ENCODE measurements at places on chromosomes 4 and X.

DNA sequence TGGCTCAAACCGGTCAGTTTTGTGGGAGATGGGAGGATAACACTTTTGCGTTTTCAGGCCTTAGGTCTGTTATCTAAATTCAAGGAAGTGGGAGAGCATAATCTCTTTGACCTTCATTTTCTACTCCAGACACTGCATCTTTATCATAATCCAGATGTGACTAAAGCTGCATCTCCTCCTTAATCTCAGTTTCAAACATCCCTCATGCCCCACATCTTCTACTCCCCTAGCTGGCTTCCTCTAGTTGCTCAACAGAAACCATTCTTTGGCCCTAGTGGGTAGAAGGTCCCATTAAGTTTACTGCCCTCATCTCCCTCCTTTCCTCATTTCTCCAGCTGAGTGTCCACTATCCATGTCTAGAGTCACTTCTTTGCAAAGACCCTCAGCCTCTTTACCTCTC lies 18.8 kb upstream of the RASL11B start:
- no peak for DNase-seq

DNA sequence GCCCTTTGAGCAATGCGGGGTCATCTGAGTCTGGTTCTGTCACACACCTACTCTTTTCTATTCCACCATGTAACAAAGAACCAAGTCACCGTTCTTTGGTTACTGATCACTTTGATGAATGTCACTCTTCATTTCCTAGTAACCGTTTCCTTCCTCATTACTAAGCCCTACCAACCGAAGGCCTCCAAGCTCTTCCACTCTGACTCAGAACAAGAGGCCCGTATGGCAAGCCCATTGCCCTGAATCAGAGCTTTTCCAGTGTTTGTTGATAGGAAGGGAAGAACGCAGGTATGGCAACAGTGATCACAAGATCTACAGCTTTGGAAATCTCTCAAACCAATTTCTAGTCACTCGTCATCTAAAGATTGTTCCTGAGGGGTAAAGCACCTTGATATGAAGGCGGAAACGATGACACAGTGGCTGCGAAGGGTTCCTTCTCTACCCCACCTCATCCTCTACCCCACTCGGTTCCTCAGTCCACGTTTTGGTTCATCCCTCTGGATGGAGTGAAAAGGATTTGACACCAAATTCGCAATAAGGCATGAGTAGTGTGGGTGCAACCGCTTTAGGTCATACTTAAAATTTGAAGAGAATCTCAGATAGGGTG lies 28.0 kb upstream of the CD40LG start:
- no peak for DNase-seq

GRCh38 chrX:45472968-45473367 lies 272.3 kb upstream of the DIPK2B start:
- DNase-seq = peak; percentile 66

DNA sequence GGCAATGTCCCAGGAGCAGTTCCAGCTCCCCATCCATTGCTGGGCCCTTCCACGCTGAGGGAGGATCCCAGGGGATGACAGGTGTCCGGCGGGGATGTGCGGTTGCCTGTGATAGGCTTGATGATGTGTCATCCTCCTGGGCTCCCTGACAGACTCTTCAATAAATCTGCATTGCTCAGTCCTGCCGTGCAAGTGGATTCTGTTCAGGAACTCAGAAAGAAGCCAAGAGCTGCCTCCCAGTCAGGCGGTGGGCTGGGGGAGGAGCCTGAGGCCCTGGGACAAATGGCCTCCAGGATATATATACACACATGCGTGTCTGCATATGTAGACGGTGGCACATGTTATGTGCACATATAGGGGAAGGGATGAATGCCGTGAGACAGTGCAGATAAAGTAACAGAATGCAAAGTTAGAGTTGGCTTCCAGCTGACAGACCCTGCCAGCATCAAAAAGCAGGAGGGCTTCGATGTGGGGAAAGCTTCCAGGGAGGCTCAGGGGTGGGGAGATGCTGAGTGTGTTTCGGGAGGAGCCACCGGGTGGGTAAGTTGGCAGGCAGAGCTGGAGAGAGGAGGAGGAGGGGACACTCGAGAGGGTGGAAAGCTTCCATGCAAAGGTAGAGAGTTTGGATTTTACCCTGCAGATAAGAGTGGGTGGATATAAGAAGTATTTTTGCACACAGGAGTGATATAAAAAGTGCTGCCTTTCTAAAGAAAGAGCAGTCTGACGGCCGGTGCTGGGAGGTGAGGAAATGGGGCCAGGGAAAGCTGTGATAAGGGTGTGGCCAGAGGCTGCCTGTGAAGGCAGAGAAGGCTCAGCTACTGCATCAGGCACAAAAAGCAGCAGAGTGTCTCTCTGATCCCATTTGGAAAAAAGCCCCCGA lies 28.5 kb upstream of the CRMP1 start:
- DNase-seq = peak; percentile 19

DNA sequence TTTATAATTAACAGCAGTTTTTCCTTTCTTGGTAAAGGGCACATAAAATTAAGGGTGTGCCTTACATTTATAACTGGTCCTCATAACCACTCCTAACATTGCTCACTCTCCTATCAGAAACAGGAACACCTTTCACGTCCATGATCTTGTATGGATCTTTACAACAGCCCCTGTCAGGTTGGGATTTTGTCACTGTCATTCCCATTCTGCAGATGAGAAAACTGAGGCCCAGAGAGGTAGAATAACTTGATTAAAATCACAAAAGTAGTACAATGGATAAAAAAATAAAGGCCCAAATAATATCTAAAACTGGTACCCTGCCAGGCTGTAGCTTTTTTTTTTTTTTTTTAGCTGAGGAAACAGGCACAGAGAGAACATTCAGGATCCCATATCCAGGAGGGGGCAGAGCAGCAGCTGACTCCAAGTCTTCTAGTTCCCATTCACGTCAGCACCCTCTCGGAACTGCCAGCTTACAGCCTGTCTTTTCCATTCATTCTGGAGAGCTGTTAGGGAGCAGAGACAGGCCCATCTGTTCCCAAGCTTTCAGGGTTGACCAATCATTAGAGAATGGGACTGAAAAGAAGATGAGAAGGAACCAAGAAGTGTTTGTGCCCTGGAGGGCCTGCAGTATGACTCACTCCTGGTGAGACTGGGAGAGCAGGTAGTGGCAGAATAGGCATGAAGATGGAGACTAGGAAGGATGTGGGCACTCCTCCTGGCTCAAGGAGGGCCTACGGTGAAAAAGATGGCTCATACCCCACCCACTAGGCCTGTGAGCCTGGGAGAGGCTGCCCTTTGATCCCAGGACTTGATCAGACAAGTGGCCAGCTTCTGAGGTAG lies 7.3 kb downstream of the SUV39H1 start:
- peak; percentile 57 for DNase-seq

DNA sequence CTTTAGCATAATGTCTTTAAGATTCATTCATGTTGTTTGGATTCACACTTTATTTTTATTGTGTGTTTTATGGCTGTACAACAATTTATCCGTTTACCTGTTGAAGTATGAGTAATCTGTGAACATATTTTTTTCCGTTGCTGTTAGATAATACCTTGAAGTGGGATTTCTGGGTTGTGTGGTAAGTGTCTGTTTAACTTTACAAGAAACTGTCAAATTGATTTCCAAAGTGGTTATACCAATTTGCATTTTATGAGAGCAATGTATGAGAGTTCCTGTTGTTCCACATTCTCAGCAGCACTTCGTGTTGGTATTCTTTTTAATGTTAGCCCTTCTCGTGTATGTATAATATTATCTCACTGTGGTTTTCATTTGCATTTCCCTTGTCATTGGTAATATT lies 53.6 kb downstream of the USP53 start:
- DNase-seq = no peak

DNA sequence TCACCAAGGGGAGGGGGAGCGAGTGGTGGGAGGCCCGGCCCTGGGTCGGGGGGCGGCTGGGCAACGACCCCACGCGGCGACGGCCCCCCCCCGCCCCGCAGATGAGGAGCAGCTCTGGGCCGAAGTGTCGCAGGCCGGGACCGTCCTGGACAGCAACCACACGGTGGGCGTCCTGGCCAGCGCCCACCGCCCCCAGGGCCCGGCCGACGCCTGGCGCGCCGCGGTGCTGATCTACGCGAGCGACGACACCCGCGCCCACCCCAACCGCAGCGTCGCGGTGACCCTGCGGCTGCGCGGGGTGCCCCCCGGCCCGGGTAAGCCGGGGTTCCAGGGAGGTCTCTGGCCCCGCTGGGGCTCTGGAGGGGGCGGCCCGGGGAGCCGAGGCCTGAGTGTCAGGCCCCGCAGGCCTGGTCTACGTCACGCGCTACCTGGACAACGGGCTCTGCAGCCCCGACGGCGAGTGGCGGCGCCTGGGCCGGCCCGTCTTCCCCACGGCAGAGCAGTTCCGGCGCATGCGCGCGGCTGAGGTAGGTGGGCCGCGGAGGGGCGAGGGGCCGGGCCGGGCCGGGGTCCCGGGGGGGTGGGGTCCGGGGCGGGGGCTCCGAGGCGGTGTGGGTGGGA lies 8.7 kb upstream of the FGFRL1 start:
- DNase-seq = peak; percentile 23

DNA sequence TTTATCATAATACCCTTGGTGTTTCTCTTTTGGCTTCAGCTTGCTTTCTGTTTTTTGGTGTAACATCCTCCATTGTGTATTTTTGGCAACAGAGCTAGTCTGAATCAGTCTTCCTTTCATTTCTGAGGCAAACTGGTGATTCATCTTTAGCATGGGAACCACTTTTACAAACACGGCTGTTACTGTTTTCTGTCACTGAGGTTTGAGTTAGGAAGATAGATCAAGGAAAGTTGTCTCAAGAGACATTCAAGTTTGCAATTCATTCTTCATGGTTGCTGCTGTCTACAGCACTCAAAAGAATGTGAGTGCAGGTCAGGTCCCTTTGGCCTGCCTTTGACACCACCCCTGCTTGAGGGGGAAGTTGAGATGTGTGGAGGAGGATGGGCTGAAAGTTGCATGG lies 36.3 kb downstream of the IL21 start:
- peak; percentile 92 for DNase-seq

- no peak for DNase-seq
These were observed 36.0 kb downstream of the MAML3 start for GRCh38 chr4:140117947-140118346.

DNA sequence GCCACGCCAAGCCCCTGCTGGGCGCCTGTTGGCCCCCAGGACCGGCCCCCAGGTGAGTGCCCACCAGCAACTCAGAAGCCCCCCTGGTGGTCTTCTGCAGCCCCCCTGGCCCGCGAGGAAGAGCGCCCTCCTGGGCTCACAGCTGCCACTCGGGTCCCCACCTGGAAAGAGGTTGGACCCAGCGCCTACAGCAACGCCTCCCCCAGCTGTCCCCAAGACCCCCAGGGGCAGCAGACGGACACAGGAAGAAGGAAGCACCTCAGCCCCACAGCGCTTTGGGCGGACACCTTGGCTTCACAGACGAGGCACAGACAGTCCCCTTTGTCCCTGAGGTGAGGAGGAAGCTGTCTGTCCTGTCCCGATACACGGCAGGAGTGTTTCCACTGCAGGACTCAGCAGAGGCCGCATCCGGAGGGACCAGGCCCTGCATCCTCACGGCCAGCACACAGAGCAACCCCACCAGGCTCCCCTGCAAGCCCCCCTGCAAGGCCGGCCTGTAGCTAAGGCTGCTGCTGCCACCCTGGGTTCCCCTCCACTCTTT lies 115.6 kb upstream of the NKX1-1 start:
- no peak for DNase-seq

DNA sequence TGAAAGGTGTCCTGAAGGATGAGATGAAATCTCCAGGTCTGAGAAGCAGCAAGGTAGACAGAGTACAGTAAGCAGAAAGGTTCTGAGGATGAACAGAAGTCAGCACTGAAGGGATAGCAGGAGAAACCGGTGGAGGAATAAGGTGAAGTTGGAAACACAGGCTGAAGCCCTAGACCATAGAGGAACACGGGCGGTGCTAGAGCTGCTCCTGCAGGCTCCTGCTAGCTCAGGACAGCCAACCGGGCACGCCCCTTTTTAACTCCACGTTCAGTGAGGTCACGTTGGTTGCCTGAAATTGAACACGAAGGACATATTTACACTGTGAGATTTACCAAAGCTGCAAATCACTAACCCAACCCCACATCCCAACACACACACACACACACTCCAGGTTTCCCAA lies 1886.4 kb upstream of the AGA start:
- DNase-seq = no peak

DNA sequence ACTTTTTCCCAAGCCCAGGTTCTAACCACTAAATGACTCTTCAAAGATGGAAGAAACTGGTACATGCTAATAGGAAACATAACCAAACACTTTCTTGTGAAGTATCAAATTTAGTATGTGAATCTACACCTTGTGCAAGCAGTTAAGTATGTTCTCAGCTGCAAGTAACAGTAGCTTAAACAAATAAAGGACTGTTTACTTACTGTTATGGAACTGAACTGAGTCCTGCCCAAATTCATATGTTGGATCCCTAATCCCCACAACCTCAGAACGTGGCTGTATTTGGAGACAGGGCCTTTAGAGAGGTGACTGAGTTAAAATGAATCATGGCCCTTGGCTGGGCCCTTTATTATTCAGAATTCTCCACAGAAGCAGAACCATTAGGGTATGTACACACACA lies 178.7 kb downstream of the KDR start:
- DNase-seq = no peak

DNA sequence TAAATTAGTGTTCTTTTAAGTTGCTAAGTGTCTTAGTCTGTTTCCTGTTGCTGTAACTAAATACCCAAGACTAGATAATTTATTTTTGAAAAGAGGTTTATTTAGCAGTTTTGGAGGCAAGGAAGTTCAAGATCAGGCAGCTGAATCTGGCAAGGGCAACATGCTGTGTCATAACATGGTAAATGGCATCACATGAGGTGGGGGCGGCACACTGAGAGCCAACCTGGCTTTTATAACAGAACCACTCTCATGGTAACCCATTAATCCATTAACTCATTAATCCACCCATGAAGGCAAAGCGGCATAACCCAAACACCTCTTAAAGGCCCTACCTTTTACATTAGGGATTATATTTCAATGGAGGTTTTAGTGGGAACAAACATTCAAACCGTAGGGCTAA lies 182.2 kb upstream of the GATB start:
- DNase-seq = no peak

DNA sequence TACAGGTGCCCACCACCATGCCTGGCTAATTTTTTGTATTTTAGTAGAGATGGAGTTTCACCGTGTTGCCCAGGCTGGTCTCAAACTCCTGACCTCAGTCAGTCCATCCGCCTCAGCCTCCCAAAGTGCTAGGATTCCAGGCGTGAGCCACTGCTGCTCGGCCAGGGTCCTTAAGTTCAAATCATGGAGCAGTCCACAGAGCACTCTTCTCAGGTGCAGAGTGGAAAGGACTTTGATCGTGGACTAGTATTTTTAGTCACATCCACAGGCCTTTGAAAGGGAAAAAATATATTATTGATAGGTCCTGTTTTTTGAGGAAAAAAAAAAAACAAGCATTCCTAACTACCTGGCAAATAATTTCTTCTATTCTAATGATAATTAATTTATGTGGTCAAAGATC lies 31.2 kb downstream of the GAB1 start:
- no peak for DNase-seq

Measured in GM23248 (cell line).